ENCODE measurements at places on chromosomes 16 and 17.

DNA sequence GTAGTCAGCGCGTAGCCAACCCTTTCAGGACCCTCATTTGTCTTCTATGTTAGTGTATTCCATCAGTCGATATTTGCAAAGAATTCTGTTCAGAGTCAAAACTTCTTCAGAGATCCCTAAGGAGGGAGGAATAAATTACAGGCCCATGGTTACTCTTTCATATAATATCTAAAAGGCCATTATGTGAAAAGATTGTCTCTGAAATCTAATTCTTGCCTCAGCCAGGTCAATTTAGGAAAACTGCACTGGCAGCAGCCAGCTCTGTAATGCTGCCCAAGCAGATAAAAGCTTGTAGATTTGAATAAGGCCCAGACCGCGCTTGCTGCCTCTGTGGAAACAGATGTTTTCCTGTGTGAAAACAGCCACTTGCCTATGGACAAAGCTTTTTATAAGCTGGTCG is 379.8 kb downstream of the CNTNAP4 start:
- DNase-seq: no peak

DNA sequence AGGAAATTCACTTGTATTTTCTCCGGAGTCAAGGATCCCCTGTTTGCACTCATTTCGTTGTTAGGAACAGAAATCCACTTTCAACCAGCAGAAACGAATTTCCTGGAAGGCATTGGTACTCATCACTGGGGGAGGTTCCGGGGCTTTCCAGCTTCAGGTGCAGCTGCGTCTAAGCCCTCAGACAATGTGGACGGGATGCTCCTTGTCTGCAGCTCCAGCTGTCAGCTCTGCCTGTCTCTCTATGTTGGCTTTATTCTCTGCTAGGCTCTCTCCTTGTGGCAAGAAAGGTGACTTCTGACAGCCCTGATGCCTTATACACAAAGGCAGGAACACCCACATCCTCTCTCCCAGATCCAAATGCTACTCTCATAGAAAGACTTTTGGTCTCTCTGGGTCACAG is 183.9 kb upstream of the HSBP1 start:
- DNase-seq: no peak

- no peak for DNase-seq
Measured at GRCh38 chr16:46895399-46896313, 11.5 kb downstream of the GPT2 start.

DNA sequence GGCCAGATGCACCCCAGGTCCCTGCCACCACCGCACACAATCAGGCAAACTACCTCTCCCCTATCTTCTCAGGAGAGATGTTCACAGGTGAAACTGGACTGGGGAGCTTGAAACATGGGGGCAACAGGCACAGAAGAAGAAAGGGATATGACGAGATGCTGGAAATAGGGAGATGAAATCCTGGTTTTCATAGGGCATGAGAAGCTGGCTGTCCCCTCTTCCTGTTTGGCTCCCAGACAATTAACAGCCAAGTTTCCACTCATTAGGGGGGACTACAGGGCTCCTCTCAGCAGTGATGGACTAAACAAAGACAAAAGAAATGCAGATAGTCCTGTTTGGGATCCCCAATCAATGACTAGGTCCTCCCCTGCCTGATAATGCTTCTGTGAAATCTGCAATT is 266.0 kb downstream of the NTN1 start:
- no peak for DNase-seq

- peak; percentile 16 for DNase-seq
Measured at GRCh38 chr17:79045842-79046196, 21.9 kb downstream of the C1QTNF1 start.

GRCh38 chr17:11244776-11245175 is 3.8 kb downstream of the SHISA6 start:
- DNase-seq: no peak

DNA sequence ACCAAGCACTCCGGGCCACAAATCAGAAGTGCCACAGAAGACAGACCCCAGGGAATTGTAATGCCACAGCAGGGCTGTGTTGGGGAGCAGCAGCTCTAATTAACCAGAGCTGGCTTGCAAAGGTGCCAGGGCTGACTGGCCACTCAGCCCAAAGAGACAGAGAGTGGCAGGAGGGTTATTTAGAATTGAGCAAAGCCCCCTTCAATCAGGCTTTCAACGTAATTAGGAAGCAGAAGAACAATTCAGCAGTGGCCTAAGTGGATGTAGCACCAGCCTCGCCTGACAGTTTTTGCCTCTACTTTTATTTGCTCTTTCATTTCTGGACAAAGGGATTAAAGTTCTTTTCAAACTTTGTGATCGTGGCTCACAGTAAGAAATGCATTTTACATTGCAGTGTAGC is 278.3 kb upstream of the IRX3 start:
- DNase-seq: no peak

- no peak for DNase-seq
Measured at GRCh38 chr17:73497721-73498120, 146.5 kb downstream of the SDK2 start.

DNA sequence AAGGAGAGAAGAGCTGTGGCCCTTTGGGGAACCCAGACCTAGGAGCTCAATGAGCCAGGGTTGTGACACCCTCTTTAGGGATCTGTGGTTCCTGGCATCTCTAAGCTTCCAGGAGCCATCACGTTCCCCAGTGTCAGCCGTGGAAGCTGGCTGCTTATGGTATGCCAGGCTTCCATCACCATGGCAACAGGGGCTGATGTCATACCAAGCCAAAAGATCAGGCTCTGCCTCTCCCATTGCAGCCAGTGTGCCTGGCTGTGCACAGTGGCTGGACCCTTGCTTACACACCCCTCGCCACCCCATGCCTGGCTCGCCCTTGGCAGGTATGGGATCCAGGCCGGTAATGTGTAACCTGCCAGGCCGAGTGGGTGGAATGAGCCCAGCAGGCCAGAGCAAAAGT is 91.1 kb downstream of the SSH2 start:
- DNase-seq: no peak

DNA sequence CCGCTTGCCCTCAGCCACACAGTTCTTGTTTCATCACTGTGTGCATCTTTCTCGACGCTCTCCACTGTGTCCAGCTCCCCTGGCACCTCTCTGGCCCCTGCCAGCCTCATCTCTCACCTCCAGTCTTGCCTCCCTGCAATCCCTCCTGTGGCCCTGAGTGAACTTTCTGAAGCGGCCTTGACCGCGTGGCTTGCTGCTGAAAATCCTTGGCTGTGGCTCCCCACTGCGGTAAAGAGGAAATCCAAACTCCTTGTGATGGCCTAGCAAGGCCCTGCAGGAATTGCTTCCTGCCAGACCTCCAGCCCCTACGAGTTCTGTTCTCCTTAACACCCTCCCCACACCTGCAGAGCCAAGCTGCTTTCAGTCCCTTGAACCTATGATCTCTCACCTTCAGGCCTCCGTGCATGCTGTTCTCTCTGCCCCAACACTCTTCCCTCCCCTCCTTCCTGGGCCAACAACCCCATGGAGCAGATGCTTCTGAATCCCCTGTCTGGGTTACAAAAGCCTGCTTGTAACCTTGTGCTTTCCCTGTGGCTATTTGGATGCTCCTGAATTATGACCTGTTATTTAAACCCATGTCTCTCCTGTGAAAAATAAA is 33.6 kb upstream of the BRD7 start:
- no peak for DNase-seq

DNA sequence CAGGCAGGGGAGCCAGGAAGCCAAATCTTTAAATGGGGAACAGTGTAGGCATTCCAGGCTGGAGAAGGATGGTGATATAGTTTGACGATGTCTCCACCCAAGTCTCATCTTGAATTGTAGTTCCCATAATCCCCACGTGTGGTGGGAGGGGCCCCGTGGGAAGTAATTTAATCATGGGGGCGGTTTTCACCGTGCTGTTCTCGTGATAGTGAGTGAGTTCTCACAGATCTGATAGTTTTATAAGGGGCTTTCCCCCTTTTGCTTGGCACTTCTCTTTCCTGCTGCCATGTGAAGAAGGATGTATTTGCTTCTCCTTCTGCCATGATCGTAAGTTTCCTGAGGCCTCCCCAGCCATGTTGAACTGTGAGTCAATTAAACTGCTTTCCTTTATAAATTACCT is 28.8 kb downstream of the GINS3 start:
- no peak for DNase-seq

DNA sequence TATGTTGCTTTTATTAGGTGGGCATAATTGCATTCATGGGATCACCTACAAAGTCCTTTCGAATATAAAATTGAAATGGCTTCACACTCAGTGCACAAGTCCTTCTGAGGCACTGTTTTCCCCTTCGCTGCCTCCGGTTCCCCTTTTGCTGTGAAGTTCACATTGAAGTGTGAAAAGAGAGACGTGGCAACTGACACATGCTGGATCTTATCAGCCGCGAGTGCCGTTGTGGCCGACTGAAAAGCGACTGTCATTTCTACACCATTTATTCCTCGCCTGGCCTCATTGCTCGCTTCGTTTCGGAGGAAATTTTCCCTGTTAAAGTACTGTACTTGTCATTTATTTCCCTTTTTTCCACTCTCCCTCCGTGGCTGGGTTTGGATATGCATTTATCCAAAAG is 423.5 kb downstream of the MAF start:
- DNase-seq: no peak

- no peak for DNase-seq
Measured at GRCh38 chr17:37148156-37148555, 199.4 kb downstream of the AATF start.

DNA sequence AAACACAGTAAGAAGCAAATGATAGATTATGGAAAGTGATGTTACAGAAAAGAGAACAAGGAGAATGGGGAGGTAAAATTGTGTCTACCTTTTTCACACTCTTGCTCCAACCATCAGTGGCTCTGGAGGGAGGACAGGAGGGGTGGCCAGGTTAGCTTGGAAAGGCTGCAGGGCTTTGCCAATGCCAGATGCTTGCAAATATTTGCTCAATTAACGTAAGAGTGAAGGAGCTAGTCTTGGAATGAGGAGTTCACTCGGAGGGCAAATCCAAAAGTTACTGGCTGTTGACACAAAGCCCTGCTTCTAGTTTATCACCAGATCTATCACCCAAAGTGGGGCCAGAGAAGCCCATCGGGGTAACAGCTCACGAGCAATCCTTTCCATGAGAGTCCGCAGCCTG is 7.4 kb upstream of the TNRC6C start:
- no peak for DNase-seq

DNA sequence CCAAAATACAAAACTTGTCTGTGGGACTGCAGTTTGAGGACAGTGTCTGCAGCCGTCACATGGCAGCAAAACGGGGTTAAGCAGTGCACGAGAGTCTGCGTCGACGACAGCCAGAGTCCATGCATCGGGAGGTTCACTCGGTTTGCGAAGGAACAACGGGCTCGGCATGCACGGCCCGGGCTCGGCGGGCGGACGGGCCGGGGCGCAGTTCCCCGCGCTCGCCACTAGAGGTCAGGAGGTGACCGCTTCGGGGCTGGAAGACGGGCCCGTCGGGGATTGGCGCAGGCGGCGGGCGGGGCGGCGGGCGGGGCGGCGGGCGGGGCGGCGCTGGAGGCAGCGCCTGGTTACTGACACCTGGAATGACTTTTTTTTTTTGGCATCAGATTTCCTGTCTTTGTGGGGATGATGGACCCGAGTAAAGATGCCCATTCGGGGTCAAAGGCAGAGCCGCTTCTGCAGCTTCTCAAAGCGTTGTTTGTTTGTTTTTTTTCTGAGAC is 6.5 kb downstream of the SCGB1C2 start:
- DNase-seq: peak; percentile 55

DNA sequence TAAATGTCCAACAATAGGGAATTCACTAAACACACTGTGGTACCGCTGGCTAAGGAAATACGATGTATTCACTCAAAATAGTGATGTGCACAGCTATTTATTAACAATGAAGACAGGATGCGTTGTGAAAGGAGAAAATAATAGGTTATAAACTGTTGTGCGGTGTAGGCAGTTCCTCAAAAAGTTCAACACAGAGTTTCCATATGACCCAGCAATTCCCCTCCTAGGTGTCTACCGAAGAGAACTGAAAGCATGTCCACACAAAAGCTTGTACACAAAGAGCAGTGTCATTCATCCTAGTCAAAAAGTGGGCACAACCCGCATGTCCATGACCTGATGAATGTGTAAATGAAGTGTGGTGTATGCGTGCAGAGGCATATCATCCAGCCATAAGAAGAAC is 1.2 kb upstream of the CES1 start:
- no peak for DNase-seq

GRCh38 chr17:69773081-69773480 is 301.9 kb upstream of the KCNJ16 start:
- no peak for DNase-seq

DNA sequence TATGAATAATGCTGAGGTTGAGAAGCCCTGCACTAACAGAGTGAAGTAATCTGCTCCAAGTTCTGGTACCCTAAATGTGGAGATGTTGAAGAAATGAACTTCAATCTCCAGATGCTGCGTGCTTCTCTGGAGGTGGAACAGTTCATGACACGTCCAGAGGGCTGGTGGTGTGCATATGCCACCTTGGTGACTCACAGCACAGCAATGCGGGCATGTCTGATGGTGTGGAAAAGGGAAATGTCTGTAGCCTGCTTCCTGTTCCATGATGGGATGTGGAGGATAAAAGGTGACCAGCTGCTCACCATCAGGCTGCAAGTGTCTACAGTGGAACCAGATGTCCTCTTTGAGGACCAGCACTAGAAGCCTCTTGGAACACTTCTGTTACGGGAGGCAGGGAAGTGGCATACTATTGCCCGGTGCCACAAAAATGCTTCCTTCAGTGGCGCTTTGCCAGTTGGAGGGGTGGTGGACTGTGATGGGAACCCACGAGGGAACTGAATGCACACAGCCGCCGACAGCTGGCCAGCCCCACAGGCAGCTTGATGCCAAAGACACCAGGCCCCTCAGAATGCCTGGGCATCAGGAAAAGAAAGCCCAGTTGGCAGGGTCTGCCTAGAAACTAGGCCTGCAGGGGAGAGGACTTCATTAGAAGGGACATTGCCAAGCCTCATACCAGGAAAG is 19.9 kb downstream of the SNX11 start:
- DNase-seq: no peak

- no peak for DNase-seq
Measured at GRCh38 chr17:39742856-39743436, 5.2 kb downstream of the GRB7 start.

- no peak for DNase-seq
Measured at GRCh38 chr17:74455821-74456220, 10.6 kb upstream of the CD300A start.

DNA sequence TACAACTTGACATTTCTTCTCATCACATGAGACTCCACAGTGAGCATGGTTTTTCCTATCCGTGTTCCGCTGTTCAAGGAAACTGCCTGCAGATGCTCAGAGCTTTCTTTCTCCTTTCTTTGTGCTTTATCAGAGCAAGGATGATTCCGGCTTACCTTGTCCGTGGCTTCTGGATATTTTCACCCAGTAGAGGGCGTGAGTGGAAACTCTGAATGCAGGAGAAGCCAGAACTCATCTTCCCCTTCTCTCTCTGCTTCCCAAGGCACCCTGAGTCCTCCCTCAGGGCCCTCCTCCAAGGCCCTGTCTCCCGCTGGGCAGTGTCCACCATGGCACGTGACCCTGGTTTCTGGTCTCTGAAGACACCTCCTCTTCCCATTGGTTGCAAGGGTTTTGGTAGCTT is 721.1 kb upstream of the RBFOX1 start:
- no peak for DNase-seq

- no peak for DNase-seq
Measured at GRCh38 chr17:50339381-50339780, 6.5 kb upstream of the XYLT2 start.

Data from stimulated activated CD8-positive, alpha-beta memory T cell treated with anti-CD3 and anti-CD28 coated beads, Interleukin-15, amount 100 ng/mL, for 4 hours (primary cell).